ENCODE measurements at places on chromosomes 13 and 19. TPM values are rescaled to one million over a fixed set of nuclear protein-coding genes. Genes with fewer than 3 reads are reported as not detected.

Gene PPM1N
- polyA plus RNA-seq = 4.0 TPM

Gene SHISA7
- polyA plus RNA-seq = not detected

Gene ZNF835
- polyA plus RNA-seq = not detected

Gene CATSPERD
- polyA plus RNA-seq = not detected

Gene ATP4A
- polyA plus RNA-seq = 0.10 TPM

Gene SIGLECL1
- not detected for polyA plus RNA-seq

Gene CEACAM3
- not detected for polyA plus RNA-seq

Gene RNF225
- polyA plus RNA-seq = not detected

Gene C1QTNF9
- not detected for polyA plus RNA-seq

Gene CLDND2
- polyA plus RNA-seq = 22.3 TPM

Gene DMKN
- polyA plus RNA-seq = 329 TPM

Gene CBARP
- polyA plus RNA-seq = 30.6 TPM

Gene RNF113B
- not detected for polyA plus RNA-seq

Gene VSTM2B
- polyA plus RNA-seq = not detected

Gene FLT3LG
- polyA plus RNA-seq = 2.6 TPM

Gene TNNT1
- polyA plus RNA-seq = 35.5 TPM

Gene SIGLEC7
- not detected for polyA plus RNA-seq

Gene PODNL1
- not detected for polyA plus RNA-seq

Gene DLEU7
- polyA plus RNA-seq = not detected

Gene RDH13
- 23.7 TPM for polyA plus RNA-seq

Gene FGF21
- polyA plus RNA-seq = not detected

Gene PRTN3
- polyA plus RNA-seq = 0.44 TPM

Gene KLK14
- polyA plus RNA-seq = not detected

Gene CCDC106
- 40.6 TPM for polyA plus RNA-seq

Gene YJEFN3
- 29.9 TPM for polyA plus RNA-seq

Gene FLT1
- 7.5 TPM for polyA plus RNA-seq

Gene SELENOV
- 1.3 TPM for polyA plus RNA-seq
